ENCODE measurements at places on chromosomes 12 and 14.

GRCh38 chr12:96069511-96070231, 34.3 kb upstream of the LTA4H start:
- DNase-seq, result no peak

DNA sequence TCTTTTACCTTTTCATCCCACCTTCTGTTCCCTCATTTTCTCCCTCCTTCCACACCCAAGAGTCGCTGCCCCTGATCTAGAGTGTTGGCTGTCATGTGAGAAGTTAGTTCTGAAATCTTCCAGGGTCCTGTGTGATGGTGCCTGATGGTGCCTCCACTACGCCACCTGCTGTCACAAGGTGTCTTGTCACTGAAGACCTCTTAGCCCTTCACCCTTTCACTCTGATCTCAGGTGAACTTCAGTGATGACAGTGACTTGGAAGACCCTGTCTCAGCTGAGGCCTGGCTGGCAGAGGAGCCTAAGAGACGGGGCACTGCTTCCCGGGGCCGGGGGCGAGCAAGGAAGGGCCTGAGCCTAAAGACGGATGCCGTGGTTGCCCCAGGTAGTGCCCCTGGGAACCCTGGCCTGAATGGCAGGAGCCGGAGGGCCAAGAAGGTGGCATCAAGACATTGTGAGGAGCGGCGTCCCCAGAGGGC, 7.6 kb upstream of the PFDN5 start:
- peak; percentile 45 for DNase-seq

- DNase-seq, result no peak
These were observed 1.1 kb downstream of the ETV6 start for GRCh38 chr12:11650286-11651281.

DNA sequence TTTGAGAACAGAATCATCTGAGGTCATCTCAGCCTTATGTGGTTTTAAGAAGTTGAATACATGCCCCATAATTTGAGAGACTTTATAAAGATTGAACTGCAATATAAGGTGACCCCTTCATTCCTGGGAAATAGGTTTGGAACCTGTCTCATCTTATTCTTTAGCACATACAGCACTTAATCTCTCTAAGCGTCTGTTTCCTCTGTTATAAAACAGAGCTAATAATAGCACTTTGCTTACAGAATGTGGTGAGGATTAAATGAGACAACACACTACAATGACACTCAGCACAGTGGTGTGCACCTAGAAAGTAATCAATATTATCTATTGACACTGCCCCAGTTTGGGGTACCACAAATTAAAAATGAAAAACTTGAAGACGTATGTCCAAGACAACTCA, 102.1 kb downstream of the DUSP6 start:
- DNase-seq, result no peak

DNA sequence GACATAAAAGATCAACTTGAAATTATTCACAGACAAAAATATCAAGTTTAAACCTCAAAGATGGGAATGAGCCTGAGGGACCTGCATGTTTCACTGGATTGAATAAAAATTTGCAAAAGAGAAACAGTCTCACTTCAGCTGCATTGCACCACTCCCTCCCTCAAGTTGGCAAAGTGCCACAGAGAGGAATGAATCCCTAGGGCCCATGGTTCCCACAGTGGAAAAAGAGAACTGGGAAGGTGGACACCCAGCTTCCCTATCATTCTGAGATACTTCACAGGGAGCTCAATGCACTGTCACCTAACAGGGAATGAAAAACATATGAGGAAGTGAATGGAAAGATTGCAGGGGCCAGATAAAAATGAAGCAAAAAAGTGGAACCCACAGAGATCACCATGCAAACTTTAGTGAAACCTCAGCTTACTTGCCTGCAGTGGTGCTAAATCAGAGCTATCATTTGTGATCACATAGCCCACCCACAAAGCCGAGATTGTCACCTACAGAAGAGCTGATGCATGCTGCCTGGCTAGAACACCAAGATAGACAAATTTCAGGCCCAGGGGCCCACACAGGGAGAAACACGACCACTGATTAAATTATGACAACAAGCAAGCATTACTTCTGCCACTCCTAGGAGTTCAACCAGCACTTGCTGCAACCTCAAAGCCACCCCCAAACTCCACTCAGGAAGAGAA, 911.3 kb downstream of the LRFN5 start:
- DNase-seq, result no peak

GRCh38 chr12:117273091-117273490, 82.8 kb upstream of the FBXO21 start:
- no peak for DNase-seq

GRCh38 chr14:63174760-63175191, 29.5 kb upstream of the RHOJ start:
- DNase-seq, result peak; percentile 58

DNA sequence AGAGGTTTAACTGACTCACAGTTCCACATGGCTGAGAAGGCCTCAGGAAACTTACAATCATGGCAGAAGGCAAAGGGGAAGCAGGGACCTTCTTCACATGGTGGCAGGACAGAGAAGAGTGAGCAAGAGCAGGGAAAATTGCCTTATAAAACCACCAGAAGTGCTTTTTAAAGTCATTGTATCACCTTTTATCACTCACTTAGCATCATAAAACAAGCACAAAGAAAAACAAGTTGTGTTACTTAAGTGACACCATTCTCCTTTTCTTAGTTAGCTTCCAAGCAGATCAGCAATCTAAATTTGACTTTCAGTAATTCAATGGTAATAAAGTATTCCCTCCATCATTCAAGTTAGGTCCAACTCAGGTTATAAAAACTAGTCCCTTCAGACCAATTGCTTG, 28.5 kb downstream of the OSBPL8 start:
- no peak for DNase-seq

DNA sequence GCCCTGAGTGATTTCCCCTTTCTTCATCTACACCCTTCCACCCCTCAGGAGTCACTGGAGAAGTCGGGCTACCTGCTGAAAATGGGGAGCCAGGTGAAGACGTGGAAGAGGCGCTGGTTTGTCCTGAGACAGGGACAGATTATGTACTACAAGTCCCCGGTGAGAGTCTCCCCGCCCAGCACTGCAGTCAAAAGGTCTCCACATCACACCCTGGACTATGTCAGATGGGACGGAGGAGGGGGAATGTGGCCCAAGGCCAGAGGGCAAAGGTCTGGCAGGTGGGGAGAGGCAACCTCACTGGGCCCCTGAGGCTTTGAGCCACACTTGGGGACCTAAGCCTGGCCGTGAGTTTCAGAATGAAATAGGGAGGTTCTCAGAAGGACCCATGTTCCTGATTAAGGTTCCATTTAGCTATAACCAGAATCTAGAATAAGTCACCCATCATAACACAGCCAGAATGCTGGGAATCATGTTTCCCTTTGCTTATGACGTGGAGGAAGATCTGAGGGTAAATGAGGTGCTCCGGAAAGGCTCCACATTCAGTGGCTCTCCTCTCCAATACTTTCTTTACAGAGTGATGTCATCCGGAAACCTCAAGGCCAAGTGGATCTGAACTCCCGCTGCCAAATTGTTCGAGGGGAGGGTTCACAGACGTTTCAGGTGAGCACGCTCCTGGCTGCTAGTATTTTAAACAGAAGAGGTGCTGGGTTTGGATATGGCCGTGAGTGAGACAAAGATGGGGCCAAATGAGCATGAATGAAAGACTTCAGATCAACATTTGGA, 26.6 kb downstream of the PIGH start:
- no peak for DNase-seq

DNA sequence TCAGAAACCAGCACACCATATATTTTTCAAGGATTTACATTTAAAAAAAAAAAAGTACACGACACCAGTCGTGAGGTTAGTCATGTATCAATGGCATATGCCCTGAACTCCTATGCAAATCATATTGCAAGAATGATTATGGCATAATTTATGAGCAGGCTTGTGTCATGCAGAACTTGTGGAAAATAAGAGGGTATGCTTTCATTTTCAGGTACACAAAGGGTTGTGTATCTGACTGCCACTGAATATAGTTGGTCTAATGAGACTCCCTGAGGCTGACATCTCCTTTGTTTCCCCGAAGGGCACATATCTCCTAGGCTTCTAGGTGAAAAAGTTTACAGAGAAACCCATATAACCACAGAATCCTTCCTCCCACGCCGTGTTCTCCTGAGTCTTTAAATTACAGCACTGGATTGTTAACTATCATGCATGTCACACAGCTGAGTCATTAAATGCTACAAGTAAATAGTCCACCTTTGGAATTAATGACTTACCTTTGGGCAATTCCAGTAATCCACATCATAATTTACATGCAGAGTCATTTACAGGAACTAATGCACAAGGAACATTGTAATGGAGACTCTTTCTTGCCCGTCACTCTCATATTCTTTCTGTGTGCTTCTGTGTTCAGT, 356.7 kb upstream of the DIO2 start:
- DNase-seq, result no peak

DNA sequence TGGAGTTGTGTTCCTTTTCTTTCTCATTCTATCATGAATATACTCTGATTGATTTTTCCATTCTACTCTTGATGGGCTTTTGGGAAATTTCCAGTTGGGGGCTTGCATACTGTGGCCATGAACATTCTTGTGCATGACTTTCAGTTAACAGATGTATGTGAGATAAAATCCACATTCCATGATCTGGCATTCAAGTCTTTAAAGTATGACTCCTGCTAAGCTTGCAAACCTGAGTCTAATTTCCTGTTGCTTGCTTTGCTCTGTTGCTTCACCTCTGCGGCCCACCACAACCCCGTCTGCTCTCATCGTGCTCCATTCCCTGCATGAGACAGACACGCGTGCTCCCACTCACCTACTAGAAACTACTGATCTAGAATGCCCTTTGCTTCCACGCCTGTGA, 24.3 kb upstream of the NPAS3 start:
- DNase-seq, result no peak

GRCh38 chr12:57780284-57780897, 2.2 kb upstream of the TSFM start:
- DNase-seq, result no peak

DNA sequence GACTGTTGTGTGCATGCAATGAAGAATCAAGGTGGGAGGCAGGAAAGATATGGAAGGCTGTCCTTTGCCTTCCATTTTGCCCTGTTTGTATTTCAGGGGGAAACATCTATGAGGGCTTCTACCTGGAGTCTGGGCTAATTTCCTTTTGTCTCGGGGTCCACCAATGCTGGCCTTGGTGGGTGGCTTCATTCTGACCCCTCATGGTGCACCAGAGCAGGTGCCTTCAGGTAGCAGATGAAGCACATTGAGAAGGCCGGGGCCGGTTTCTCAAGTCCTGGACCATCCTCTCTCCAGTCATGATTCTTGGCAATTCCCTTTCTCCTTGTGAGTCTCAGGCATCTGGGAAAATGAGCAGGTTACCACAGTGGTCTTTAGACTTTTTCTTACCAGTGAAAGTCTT, 47.2 kb downstream of the RPH3A start:
- DNase-seq, result no peak

DNA sequence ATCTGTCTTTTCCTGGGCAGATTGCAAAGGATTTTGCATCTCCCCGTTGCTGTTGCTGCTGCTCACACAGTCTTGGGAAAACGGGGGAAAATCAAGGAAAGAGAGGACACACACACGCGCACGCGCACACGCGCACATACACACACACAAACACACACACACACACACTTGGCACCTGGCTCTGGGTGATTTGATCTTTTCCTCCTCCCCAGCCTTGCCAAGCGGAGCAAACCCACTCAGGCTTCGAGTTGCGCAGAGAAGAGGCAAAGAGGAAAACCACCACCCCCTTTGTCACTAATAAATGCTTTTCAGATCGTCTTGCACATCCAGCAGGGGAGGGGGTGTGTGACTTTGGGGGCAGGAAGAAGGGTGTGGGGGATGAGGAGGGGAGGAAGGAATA, 965 bp upstream of the NOS1 start:
- DNase-seq, result peak; percentile 23

DNA sequence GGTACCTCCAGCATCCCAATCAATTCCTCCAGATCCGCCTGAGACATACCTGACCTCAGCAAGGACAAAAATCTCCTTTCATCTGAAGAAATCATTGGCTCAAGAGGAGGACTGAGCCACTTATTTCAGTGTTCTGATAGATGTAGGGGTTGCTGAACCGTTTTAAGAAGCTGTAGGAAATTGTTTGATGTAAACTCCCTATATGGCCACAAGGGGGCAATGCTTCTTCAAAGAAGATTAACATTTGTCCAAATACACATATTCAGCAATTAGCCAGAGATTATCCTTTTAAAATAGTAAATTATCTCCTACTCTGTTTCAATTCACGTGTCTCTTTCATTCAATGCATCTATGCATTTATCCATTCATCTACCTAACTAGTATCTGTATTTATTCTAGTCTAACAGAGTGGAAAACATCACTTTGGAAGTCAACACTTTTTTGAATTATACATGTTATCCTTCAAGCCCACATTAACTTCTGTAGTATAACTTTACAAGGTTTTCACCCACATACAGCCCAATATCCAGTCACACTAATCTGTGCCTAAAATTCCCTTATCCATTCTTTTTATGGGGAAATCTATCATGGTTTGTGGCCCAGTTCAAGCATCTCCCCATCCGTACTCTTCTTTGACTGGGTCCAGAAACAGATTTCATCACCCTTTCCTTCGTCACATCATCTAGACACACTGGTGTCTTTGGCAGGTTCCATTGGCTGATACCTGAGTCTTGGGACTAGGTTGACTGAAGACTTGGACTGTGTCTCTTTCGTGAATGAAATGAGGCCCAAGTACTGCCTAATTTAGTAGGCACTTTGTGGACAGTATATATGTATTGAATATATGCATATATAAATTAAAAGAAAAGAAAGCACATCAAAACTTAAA, 411.0 kb upstream of the OR4E1 start:
- peak; percentile 82 for DNase-seq

- DNase-seq, result no peak
These were observed 347.3 kb downstream of the GLT1D1 start for GRCh38 chr12:129200576-129200975.

DNA sequence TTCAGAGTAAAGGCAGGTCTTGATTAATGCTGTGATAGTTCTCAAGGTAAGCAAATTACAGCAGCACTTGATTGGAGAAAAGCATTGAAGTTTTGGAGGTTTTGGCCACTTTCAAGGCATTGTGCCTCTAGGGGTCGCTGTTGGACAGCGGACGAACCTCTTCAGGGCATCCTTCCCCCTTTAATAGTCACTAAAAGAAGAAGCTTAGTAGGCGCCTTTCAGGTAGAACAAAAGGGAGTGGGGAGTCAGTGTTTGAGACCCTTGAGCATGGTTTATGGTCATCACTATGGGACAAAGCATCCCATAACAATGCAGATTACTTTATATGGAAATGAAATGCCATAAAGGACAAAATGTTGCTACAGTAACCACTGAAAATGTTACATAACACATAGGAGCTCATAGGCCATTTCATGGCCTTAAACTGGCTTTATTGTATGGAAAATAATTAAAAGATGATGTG, 199.5 kb upstream of the DCN start:
- DNase-seq, result peak; percentile 58

- peak; percentile 24 for DNase-seq
These were observed 1202.3 kb downstream of the GALC start for GRCh38 chr14:86790408-86791364.

DNA sequence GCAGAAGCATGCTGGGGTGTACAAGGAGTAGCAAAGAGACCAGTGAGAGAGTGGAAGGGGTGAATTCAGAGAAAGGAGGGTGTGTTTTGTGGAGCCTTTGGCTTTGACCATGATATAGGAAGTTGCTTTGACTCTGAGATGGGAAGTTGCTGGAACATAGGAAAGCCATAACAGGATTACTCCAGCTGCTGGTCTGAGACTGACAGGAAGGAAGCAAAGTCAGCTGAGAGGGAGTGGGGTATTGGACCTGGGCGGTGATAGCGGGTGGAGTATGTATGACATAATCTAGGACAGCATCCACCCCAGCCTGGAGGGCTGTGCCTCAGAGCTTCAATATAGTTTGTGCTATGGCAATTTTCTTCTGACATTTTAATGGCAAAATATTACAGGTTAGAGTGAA, 324.4 kb downstream of the PDZRN4 start:
- DNase-seq, result no peak

GRCh38 chr14:34324363-34324795, 137.7 kb downstream of the SPTSSA start:
- DNase-seq, result peak; percentile 70

All from NCI-H2171 treated with DMSO at 0.1 percent for 48 hours (cell line).